Esophagus squamous epithelium (tissue), 5 donors: ENCODE measurements at places on chromosomes 6 and 20.

- no peak for DNase-seq
Observed at GRCh38 chr20:33076662-33077372, 2.6 kb upstream of the BPIFB4 start.

GRCh38 chr20:37668166-37668565 lies 25.7 kb upstream of the CTNNBL1 start:
- DNase-seq, result no peak

GRCh38 chr20:4728120-4728760 lies 6.5 kb downstream of the PRND start:
- DNase-seq, result no peak

- DNase-seq, result no peak
Observed at GRCh38 chr6:56388415-56388755, 141.0 kb upstream of the COL21A1 start.

DNA sequence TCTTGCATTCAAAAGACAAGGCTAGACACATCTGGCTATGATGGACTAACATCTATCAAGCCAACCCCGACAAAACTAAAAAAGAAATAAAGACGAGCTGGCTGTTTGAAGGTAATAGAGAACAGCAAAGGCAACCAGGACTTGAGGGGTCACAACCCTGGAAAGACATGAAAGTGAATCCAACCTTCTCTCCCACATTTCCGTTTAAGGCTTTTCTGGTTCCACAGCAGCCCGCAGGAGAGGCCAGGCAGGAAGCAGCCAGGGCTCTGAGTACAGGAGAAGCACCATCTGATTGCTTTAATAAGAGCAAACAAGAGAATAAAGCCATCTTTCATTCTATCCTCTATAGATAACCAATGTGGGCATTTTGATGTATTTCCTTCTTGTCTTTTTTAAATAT lies 14.3 kb downstream of the CNKSR3 start:
- DNase-seq, result no peak

DNA sequence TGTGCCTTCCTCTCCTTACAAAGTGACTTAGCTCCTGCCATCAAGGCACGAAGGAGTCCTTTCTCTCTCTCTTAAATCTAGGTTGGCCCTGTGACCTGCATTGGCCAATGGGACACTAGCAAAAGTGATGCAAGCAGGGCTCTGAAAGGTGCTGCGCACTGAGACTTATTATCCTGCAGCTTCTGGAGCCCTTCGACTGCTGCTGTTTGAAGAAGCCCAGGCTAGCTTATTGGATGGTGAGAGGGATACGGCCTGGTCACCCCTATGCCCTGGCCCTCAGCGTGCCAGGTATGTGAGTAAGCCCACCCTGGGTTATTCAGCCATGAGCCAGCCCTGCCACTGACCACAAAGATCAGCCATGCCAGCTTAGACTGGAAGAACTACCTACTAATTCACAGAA lies 74.5 kb upstream of the GGTLC1 start:
- no peak for DNase-seq

- no peak for DNase-seq
Observed at GRCh38 chr20:21104466-21104761, 1.7 kb downstream of the LINC00237 start.

DNA sequence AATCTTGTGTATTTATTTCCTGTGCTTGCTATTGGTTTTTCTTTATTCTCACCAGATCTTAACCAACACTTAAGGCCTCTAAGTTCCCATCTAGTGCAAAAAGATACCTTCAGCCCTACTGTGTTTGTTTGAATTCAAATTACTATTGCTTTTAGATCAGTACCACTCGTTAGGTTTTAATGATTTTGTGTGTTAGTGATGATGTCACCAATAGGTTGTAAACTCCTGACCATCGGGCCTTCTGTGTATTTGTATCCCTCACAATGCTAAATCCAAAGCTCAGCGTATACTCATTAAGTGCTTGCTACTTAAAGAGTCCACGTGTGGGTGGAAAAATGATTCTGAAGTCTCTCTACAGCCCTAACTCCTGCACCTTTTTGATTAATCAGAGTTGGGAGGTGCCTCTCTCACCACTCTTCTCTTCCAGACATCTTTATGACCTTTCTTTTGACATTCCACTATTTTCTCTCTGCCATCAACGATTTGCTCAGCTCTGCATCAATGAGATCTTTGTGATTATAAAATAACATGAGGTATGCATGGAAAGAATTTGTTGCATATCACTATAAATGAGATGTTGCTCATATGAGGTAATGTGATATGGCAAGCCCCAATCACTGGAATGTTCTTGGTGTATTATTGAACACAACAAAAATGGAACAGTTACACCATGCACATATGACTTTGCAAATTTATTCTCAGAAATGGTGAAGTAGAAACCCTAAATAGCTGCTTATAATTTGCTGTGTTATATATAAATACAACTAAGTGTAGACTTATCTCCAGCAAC lies 55.1 kb upstream of the LAMA2 start:
- DNase-seq, result no peak

DNA sequence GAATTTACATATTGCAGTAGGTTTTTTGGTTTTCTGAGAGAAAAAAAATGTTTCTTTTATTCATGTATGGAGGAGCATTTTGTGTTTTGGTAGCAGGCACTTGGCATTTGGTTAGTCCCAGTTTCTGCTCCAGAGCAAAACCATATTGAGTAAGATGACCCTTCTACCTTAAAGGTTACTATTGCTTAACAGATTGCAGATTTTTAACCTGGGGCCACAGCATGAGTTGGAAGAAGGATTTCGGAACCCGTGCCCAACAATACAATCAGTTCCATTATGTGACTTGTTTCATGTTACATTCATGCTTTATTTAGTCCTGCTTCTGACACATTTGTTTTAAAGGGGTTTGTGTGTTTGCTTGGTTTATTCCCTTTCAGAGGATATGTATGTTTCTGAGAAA lies 496.3 kb downstream of the TFAP2B start:
- DNase-seq, result no peak

- DNase-seq, result no peak
Observed at GRCh38 chr6:114342086-114342825, 567 bp downstream of the HS3ST5 start.

GRCh38 chr20:55961376-55962330 lies 43.7 kb downstream of the CBLN4 start:
- no peak for DNase-seq

GRCh38 chr6:151098166-151098565 lies 141.6 kb upstream of the AKAP12 start:
- no peak for DNase-seq

DNA sequence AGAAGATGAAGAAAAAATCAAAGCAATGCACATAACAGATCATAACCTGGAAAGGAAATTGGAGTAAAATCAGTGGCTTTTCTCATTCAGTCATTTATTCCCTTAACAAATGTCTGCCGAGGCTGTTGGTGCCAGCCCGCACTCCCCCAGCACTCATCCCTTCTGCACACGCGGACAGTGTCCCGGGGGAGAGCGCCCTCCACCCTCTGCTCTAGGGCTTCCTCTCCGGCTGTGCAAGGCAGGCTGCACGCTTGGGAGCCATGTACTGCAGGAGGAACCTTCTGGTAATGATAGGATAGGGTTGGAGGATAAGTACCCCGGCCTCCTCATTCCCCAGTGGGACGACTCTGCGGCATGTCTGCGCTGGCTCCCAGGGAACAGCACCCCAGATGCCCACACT lies 134.5 kb downstream of the PAX1 start:
- no peak for DNase-seq

DNA sequence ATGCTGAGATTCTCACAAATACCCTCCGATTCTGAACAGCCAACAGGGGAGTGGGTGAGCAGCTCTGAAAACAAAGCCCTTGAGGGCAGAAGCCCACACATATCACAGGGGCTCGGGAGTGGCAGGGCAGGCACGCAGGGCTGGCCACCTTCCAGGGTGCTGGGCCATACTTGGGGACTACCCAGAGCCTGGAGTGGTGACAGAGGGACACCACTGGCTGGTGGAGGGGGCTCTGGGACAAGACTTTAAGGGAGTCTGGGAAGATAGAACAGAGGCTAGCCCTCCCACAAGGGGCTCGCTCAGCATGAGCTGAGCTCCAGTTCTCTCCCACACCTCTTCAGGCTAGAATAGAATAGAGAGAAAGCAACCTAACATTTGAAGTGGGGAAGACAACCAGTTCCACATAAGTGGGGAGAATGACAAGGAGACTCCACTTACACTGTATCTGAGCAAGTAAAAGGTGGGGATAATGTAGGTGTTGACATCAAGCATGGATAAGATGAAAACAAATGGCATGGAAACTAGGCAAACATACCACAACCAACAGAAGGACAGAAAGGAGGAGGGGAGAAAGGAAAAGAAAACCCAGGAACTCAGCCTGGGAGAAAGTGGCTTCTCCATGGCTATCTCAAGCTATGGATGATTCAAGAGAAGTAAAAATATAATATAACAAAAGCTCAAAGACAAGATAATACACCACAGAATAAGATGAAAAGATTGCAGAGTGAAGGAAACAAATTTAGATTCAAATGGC lies 7.0 kb downstream of the PPIL1 start:
- DNase-seq, result no peak

DNA sequence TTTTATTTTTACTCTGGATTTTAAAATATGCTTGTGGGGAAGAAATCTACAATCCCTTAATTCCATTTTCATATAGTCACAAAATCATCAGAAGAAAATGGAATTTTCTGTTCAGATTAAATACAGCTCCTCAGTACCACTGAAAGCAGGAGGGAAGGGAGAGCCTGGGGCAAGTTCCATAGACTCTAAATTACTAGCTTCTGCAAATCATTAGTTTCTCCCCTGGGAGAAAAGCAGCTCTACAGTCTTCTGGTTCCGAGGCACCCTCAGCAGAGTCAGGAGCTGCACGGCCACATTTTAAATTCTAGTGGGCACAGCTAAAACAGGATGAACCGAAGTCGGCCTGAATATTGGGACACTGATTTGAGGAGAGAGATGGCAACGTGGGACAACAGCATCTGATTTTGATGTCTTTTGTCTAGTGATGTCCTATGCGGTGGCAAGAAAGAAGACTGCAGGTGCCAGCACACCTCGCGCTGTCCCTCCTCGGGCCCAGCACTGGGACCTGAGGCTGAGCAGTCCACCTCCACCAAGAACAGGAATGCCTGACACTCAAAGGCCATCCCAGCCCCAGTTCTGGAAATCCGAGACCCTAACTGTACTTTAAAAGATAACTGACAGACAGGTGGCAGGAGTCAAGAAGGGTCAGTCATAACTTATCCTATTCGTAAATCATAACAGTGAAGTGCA lies 90.7 kb downstream of the FOXC1 start:
- DNase-seq, result no peak

GRCh38 chr6:47479874-47480273 lies 2.3 kb downstream of the CD2AP start:
- no peak for DNase-seq
